ENCODE measurements at places on chromosomes 6 and 20. TPM values are rescaled to one million over a fixed set of nuclear protein-coding genes. Genes with fewer than 3 reads are reported as not detected.
A peak's percentile ranks its signal among the peaks of the same experiment; 100 is the strongest.

Gene LPA
- total RNA-seq, result not detected

Gene PSMB8
- total RNA-seq, result 189 TPM

Gene LSM2
- 164 TPM for total RNA-seq

DNA sequence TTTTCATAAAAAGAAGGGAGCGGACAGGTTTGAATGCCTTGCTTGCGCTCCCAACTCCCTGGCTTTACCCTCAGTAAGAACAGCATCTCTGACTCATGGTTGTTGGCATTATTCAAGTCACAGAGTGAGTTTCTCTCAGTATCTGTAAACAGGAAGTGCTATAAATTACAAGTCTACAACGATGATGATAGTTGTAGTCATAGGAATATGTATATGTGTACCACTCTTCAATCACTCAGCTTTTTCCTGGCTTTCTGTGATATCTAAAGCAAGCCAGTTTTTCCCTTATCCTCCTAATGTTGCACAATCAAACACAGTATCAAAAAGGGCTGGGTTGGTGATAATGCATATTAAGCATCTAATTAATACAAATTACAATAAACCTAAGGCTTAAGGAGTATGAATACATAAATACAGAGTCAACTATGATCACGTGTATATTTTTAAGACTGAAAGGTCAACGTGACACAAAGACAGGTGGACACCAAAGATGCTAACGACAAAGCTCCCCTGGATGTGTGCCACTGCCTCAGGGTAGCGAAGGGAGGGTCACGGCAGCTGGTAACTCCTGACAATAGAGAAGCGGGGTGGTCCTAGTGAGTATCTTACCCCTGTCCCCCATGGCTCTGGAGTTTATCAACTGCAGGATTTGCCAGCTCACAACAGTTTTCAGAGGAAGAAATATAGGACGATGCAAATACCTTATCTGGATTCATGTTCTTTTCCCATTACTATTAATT, 202.8 kb downstream of the BTBD9 start:
- peak; percentile 23 for DNase-seq

DNA sequence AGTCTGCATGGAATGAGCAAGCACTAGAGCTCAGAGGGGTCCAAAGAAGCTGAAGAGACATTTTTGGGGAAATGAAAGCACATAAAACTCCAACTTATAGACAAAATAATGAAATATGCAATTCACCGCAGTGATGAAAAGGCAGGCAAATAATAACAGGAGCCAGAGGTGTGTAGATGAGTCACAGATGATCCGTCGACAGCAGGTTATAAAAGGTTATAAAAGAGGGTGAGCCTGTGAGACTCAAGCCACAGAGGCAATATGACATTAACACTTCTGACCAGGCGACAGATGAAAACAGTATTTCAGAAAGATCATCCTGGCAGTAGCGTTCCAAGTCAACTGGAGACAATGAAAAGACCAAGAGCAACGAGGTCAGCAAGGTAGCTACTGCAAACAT, 35.8 kb upstream of the ANKRD60 start:
- no peak for DNase-seq

DNA sequence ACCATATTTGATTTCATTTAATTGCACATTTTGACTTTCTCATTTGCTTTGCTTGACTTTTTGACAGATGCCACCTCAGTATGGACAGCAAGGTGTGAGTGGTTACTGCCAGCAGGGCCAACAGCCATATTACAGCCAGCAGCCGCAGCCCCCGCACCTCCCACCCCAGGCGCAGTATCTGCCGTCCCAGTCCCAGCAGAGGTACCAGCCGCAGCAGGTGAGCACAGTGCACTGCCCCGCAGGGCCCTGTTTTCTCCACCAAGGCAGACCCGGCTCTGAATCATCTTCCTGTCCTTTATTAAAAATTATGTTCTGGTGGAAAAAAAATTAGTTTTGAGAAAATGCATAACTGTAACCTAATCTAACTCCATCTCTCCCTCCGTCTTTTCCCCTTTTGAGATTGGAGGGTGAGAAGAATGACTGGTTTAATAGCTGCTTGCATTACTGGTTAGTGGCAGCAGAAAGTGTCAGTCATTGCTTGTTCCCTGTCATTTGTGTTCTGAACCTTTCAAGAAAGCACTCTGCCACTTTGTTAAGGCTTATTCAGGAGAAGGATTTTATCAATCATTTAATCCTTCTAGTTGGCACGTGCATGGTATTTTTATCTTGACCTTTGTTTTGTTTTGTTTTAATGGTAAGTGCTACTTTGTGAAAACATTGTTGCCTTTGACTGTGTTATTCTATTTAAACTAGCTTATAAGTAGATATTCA, 124.3 kb downstream of the ARID1B start:
- DNase-seq, result no peak
